ENCODE measurements at places on chromosomes 7 and 10. TPM values are rescaled to one million over a fixed set of nuclear protein-coding genes. Genes with fewer than 3 reads are reported as not detected.

- H3K36me3 ChIP-seq: no peaks in the 10 kb centered on the region
- no peaks in the 10 kb centered on the region for H3K4me1 ChIP-seq
- DNase-seq: no peak
- H3K27ac ChIP-seq: no peak overlapping the region
- H3K4me3 ChIP-seq: no peak overlapping the region
- H3K27me3 ChIP-seq: peaks cover 62% of the 10 kb centered on the region
These were observed 8.3 kb downstream of the FGF8 start for GRCh38 chr10:101767600-101767945.

Gene ADAM22
- 0.24 TPM for total RNA-seq

Gene MEIG1
- 0.57 TPM for total RNA-seq

Gene MMRN2
- 1.5 TPM for total RNA-seq

DNA sequence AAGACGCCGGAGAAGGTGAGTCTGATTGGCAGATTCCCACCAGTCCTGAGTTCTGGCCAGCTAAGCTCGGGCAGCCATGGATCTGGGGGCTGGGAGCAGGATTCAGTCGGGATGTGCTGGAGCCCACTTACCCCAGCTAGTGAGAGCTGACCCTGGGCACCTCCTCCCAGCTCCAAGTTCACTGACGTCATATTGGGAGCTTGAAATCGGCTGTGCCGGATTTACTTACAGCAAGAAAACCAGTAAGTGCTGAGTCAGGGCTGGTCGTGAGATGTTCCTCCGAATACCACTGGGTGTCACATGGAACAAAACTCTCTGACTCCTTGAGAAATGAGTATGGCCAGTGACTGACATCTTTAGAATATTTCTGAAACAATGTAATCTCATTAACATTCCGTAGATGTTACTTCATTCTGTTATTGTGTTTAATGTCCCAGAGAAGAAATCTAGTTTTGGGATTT, 621.2 kb downstream of the SDK1 start:
- peaks cover 4% of the 10 kb centered on the region for H3K36me3 ChIP-seq
- peak; percentile 42 for DNase-seq
- no peaks in the 10 kb centered on the region for H3K4me1 ChIP-seq
- H3K4me3 ChIP-seq: no peak overlapping the region

DNA sequence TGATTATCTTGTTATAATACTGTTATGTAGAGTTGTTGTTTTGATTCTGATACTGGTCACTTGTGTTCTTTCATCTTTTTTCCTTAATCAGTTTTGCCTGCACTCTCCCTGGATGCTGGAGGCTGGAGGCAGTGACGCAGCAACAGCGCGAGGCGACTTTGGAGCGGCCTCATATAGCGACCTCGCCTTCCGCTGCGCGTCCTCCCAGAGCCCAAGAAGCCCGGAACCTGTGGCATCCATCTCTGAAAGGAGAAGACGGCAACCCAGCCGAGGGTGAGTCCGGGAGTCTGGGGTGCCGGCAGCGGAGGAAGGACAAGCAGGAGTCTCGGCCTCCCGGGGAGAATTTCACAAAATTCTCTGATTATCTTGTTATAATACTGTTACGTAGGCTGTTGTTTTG, 161.2 kb downstream of the ZNF33B start:
- peaks cover 41% of the 10 kb centered on the region for H3K36me3 ChIP-seq
- peaks cover 67% of the 10 kb centered on the region for H3K4me1 ChIP-seq
- H3K27ac ChIP-seq: peak overlapping the region; percentile 55
- no peak for DNase-seq
- peak overlapping the region; percentile 90 for H3K4me3 ChIP-seq

- H3K36me3 ChIP-seq: no peaks in the 10 kb centered on the region
- H3K27me3 ChIP-seq: no peaks in the 10 kb centered on the region
- no peak overlapping the region for H3K4me3 ChIP-seq
- no peak for DNase-seq
These were observed 3.5 kb downstream of the DGKB start for GRCh38 chr7:14899030-14899429.

Gene CLRN3
- not detected for total RNA-seq

DNA sequence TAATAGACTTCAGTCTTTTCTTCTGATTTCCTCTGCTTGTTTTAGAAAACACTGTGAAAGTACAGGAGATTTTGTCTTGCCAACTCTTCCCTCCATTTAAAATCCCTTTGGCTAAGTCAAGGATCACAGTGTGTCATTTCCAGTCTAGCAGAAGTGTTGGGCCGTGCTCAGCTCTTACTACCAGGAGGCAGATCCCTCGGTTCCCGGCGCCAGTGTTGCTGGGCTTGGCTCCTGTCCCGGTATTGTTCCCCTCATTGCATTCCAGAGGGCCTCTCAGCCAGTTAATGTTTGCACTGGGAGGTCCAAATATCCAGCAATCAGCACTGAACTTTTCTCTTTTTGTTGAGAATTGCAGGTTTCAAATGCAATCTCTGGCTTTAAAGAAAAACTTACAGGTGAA, 612.1 kb upstream of the MGMT start:
- H3K4me3 ChIP-seq: no peak overlapping the region
- peaks cover 7% of the 10 kb centered on the region for H3K36me3 ChIP-seq
- peaks cover 3% of the 10 kb centered on the region for H3K27me3 ChIP-seq
- no peak overlapping the region for H3K27ac ChIP-seq

DNA sequence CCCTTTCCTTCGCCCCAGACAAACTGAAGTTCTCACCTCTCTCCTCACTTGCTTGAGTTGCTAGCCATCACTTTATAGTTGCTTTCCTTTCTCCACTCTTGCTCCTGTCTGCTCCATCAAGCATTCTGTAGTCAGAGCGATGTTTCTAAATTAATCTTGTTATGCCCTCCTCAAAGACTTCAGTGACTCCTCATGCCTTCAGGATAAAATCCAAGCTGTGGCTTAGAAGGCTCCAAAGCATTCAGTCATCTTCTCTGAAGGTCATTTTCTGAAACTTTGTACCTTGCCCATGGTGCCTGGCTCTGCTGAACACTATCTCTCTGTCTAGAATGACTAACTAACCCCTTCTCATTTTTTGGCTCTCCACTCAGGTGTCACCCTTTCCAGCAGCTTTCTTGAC, 222.4 kb upstream of the GRB10 start:
- no peak for DNase-seq
- H3K4me3 ChIP-seq: no peak overlapping the region
- H3K4me1 ChIP-seq: peaks cover 13% of the 10 kb centered on the region
- H3K36me3 ChIP-seq: 0 out of 2 replicates have a peak, but pooled peaks cover 4% of the 10 kb centered on the region

GRCh38 chr10:13758756-13759155, 172.0 kb downstream of the PRPF18 start:
- no peaks in the 10 kb centered on the region for H3K27me3 ChIP-seq
- H3K27ac ChIP-seq: peak overlapping the region; percentile 90
- 0 out of 2 replicates have a peak overlapping the region, but pooled peaks have one; percentile 8 for H3K4me3 ChIP-seq
- DNase-seq: no peak
- H3K36me3 ChIP-seq: peaks cover 48% of the 10 kb centered on the region

DNA sequence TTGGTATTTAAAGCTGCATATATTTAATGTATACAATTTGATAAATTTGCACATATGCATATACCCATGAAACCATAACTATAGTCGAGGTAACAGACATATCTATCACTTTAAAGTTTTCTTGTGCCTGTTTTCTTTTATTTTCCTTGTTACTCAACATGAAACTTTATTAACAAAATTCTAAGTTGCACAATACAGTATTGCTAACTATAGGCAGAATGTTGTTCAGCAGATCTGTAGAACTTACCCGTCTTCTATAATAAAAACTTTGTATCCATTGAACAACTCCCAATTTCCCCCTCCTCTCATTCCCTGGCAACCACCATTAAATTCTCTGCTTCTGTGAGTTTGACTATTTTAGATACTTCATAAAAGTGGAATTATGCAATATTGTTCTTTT, 404.6 kb upstream of the KCND2 start:
- H3K4me1 ChIP-seq: no peaks in the 10 kb centered on the region
- no peaks in the 10 kb centered on the region for H3K27me3 ChIP-seq
- DNase-seq: no peak
- H3K36me3 ChIP-seq: no peaks in the 10 kb centered on the region
- no peak overlapping the region for H3K4me3 ChIP-seq

- peaks cover 12% of the 10 kb centered on the region for H3K36me3 ChIP-seq
- DNase-seq: no peak
- H3K27ac ChIP-seq: peak overlapping the region; percentile 42
These were observed 123.6 kb downstream of the SH3PXD2A start for GRCh38 chr10:103731609-103732270.

Gene TIMM23B
- total RNA-seq: 12.6 TPM

DNA sequence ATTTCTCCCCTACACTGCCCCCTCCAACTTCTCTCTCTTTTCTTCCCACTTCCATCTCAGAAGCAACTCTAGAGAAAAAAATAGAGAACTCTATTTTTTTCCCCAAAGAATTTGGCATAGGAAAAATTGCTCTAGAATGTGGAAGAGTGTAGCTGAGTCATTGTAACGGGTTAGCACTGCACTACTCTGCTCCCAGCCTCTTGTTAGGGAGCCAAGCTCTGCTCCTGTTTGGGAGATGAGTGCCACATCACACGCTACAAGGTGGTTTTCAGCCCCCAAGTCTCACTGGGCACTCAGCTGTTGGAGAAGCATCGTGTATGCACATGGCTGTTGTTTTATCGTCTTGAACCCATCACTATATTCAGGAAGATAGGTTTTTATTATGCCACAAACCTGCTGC, 136.4 kb downstream of the BMPER start:
- H3K4me3 ChIP-seq: 0 out of 2 replicates have a peak overlapping the region, but pooled peaks have one; percentile 16
- H3K4me1 ChIP-seq: peaks cover 69% of the 10 kb centered on the region
- H3K27me3 ChIP-seq: no peaks in the 10 kb centered on the region
- DNase-seq: peak; percentile 35
- H3K27ac ChIP-seq: peak overlapping the region; percentile 94

DNA sequence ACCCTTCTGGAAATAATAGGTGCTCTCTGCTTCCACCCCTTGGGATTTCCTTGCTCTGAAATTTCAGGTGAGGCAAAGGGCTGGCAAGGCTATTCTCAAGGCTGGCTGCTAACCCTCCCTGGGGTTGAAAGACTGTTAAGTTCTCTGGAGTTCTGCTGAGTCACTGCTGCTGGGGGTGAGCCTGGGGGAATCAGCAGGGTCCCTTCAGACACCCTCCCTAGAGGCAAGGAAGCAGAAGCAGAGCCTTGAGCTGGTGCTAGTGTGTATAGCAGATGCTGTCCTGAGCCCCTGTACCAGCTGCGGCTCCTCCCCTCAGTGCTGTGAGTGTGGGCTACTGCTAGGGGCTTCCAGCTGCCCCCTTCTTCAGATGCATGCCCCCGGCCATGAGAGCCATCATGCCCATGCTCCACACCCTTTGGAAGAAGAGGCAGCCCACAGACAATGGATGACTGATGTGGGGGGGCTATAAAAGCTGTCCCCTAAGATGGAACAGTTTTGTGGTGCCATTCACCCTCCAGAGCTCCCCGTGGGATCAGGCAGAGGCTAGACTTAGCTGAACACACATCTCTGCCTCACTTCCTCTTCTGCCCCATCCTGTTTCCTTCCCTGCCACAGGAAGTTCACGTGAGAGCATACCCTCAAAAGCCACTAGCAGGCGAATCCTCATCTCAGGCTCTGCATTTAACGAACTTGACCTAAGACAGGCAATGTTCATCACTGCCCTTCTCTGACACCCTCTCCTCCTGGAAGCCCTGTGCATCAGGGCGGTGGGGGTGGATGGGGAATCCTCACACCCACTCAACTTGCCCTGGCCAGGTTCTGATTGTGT, 91.8 kb downstream of the SH3PXD2A start:
- no peak overlapping the region for H3K4me3 ChIP-seq
- H3K4me1 ChIP-seq: peaks cover 88% of the 10 kb centered on the region
- DNase-seq: no peak

Gene PON3
- not detected for total RNA-seq

Gene FASTK
- 94.4 TPM for total RNA-seq

DNA sequence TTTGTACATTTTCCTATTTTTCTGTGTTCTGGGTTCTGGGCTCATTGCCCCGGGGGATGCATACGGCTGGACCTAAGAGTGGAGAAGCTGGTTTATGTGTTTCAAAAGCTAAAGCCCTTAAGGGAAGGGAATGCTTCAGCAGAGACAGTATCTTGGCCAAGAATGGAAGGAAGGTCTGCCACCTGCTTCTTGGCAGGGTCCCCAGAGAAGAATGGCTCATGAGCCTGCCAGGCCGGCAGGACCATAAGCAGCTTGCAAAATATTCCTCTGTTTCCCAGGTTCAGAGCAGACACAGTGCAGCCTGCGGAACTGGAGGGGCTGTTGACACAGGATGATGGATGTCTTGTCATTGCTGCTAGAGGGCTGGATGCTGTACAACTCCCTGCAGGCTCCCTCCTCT, 7.8 kb upstream of the ABHD11 start:
- no peak overlapping the region for H3K27ac ChIP-seq
- no peak overlapping the region for H3K4me3 ChIP-seq
- H3K36me3 ChIP-seq: no peaks in the 10 kb centered on the region
- DNase-seq: no peak
- no peaks in the 10 kb centered on the region for H3K4me1 ChIP-seq

- no peak overlapping the region for H3K27ac ChIP-seq
- no peak overlapping the region for H3K4me3 ChIP-seq
- no peak for DNase-seq
These were observed 7.8 kb downstream of the WIPI2 start for GRCh38 chr7:5197811-5198210.

- DNase-seq: peak; percentile 57
- H3K4me1 ChIP-seq: peaks cover 6% of the 10 kb centered on the region
- H3K4me3 ChIP-seq: no peak overlapping the region
- H3K27ac ChIP-seq: no peak overlapping the region
- H3K27me3 ChIP-seq: no peaks in the 10 kb centered on the region
These were observed 473.7 kb downstream of the SUGCT start for GRCh38 chr7:40608321-40609075.

DNA sequence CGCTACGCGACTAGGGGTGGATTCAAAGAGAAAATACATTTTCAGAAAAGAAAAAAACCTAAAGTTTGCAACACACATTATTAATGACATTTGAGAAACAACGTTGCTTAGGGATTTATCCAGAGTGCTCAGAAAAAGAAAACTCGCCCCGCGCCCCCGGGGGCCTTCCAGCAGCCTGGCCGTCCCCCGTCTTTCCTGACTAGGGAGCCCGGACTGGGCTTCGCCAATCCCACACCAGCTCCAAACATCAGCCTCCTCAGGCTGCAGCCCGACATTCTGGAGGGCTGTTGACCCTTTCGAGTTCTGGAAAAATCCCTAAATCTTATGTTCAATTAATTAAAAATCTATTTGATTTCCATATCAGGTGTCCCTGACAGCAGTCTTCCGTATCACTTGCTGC, 48.6 kb downstream of the CLEC2L start:
- H3K27me3 ChIP-seq: peaks cover 2% of the 10 kb centered on the region
- no peak overlapping the region for H3K27ac ChIP-seq
- no peak overlapping the region for H3K4me3 ChIP-seq
- no peaks in the 10 kb centered on the region for H3K4me1 ChIP-seq

DNA sequence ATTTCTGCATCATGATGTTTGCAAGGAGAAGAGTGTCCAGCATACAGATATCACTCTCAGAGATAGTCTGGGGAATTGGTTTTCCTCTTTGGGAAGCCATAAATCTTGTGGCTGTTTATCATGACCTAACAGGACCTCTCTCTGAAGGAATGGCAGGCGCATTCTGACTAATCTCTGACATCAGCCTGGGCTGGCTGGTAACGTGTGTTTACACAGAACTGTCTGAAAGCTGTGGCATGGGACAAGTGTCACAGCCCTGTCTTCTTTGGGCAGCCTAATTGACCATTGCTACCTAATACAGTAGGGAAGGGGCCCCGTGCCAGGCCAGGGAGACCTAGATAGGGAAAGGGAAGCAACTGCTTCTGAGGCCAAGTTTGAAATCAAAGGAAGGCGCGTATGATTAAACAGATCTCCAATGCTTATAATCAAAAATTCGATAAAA, 73.9 kb upstream of the CABCOCO1 start:
- no peak overlapping the region for H3K4me3 ChIP-seq
- no peak for DNase-seq
- H3K4me1 ChIP-seq: peaks cover 15% of the 10 kb centered on the region
- H3K36me3 ChIP-seq: no peaks in the 10 kb centered on the region
- H3K27me3 ChIP-seq: peaks cover 5% of the 10 kb centered on the region

- no peak overlapping the region for H3K4me3 ChIP-seq
- H3K4me1 ChIP-seq: no peaks in the 10 kb centered on the region
- peaks cover 2% of the 10 kb centered on the region for H3K27me3 ChIP-seq
- no peak overlapping the region for H3K27ac ChIP-seq
- H3K36me3 ChIP-seq: no peaks in the 10 kb centered on the region
These were observed 51.7 kb upstream of the NEBL start for GRCh38 chr10:20948686-20949327.

Measured in HFFc6 (cell line).